Activated naive CD4-positive, alpha-beta T cell (primary cell): ENCODE measurements at places on chromosomes 11 and 22.

DNA sequence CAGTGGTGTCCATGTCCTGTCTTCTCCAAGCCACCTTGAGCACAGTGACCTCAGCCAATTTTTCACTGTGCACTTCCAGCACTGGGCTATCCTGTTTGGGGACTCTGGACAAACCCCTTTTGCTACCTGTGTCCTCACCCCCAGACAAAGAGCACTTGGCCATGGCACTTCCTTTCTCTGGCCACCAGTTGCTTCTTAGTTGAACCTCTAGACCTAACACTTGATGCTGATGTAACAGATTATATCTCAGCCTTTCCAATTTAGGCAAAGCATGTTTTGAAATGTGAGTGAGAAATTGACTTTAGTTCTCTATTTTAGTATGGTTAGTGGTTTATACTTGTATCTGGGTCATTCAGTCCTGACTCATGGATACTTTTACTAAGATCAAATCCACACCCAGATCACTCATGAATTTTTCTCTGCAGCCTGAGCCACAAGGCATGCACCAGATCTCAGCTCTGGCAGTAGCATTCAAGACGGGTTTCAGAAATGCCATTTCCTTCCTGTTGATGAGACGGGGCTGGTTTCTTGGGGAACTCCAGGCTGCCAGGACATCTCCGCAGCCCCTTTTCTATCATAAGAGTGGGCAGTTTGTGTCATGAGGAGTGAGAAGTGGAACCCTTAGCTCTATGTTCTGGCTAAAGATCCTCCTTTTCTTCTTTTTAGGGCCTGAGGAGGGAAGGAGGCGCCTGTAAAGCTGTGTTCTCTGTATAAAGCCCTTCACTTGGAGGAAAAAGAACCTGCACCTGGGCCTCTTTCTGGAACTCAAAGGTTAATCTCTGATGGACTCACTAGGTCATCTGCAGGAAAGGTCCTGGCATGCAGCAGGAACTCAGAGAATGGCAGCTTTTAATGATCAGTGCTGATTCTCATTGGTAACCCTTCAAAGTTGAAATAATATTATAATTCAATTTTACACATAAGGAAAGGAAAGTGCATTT is 185.6 kb upstream of the TENM4 start:
- DNase-seq = no peak

DNA sequence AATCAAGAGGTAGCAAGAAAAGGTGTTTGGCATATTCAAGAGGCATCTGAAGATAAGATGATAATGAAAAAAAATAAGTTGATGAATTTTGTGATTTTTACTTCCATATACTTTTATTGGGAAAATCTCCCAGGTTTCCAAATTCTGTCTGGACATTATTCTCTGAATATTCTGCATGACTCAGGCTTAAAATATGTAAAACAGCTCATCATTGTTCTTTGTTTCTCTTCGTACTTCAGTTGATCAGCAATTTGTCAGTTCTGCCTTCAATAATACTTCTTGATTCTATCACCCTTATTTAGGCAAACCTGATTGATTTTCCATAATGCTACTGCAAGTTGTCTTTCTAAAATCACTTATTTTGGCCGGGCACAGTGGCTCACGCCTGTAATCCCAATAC is 30.2 kb downstream of the GTF2H1 start:
- no peak for DNase-seq

GRCh38 chr11:127157225-127157624 is 156.7 kb upstream of the KIRREL3 start:
- DNase-seq = no peak

DNA sequence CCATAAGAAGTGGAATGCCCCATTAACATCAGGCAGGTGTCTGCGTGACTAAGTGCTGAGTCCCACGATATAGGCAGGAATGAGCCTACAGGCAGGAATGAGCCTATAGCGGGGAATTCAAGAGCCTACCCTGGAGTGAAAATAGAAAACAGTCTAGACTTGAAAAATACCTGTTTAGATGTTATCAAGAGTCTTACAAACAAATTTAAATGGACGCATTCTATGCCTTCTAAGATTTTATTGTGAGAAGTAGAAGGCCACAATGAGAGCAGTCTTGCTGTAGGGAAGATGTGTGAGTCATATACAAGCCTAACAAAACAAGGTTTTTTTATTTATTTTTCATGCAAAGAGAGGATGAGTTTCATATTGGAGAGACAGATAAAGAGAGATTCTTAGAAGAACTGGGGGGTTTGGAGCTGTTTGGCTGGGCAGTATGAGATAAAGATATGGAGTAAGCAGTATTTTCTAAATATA is 200.8 kb upstream of the ZC3H12C start:
- DNase-seq = no peak

DNA sequence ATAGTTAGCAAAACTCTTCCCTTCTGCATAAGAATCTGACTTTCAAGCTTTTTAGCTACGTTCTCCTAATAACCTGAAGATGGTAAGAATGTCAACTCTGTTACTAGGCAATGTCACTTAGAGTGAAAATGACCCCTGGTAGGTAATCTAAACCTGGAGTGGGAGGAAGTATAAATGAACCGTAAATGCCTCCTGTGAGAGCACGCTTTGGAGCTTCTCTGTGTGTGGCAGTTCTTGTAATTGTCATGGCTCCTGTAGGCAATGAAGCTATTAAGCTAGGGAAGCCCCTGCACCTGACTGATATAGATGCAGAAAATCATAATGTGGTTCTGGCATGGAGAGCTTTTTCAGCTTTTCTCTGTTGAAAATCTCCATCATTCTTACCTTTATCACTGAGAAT is 29.4 kb downstream of the CALCA start:
- no peak for DNase-seq

DNA sequence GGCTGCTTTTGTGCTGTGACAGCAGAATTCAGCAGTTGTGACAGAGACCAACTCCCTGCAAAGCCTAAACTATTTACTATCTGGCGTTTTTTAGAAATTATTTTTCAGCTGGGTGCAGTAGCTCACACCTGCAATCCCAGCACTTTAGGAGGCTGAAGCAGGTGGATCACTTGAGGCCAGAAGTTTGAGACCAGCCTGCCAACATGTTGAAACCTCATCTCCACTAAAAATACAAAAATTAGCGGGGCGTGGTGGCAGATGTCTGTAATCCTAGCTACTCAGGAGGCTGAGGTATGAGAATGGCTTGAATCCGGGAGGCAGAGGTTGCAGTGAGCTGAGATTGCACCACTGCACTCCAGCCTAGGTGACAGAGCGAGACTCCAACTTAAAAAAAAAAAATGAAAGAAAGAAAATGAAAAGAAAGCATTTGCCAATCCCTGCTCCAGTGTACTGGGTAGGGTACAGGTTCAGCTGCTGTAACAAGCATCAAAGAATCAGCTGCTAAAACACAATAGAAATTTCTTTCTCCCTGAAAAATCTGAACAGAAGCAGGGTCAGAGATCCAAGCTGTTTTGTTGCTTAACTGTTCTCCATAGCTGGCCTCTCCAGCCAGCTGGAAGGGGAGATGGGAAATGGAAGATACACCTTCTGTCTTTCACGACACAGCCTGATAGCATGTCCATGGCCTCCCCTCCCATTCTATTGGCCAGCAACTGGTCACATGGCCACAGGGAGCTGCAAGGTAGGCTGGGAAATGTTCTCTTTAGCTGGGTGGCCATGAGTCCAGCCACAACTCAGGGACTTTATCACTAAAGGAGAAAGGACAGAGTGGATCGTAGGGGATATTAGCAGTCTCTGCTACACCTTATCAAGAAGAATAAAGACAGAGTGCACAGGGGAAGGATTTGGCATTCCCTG is 8.5 kb upstream of the NCF4 start:
- no peak for DNase-seq

GRCh38 chr22:45227645-45228400 is 12.9 kb downstream of the KIAA0930 start:
- no peak for DNase-seq

DNA sequence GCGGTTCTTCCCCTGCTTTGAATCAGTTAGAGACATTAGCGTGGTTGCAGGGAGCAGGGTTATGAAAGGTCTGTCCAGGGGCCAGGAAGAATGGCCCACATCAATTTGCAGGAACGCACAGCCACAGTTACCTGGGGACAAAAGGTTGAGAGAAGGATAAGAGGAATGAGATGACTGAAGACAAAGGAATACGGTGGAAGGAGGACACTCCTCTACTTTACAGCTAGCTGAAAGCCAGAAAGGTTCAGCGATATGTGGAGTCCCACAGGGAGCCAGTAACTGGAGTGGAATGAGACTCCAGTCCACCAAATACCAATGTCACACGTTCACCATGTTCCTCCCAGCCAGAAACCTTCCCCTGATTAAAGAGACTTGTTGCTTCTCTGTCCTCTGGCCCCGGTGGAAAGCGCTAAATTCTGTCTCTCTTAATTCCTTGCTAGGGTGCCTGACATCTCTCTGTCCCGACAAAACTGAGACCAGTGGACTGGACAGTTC is 10.7 kb downstream of the XNDC1N start:
- DNase-seq = no peak

- DNase-seq = no peak
Observed at GRCh38 chr11:134481933-134482527, 70.0 kb upstream of the B3GAT1 start.
